ENCODE measurements at places on chromosomes 7 and 10. TPM values are rescaled to one million over a fixed set of nuclear protein-coding genes. Genes with fewer than 3 reads are reported as not detected.

HOXA10 gene
- total RNA-seq, result 13.7 TPM

EN2 gene
- total RNA-seq, result under 0.01 TPM

GIGYF1 gene
- total RNA-seq, result 11.3 TPM

TAS2R5 gene
- total RNA-seq, result 1.2 TPM

CPXM2 gene
- total RNA-seq, result 6.8 TPM

MBL2 gene
- not detected for total RNA-seq

Measured in smooth muscle cell of the umbilical artery (primary cell).